ENCODE measurements at places on chromosomes 4 and X.
A peak's percentile ranks its signal among the peaks of the same experiment; 100 is the strongest.

DNA sequence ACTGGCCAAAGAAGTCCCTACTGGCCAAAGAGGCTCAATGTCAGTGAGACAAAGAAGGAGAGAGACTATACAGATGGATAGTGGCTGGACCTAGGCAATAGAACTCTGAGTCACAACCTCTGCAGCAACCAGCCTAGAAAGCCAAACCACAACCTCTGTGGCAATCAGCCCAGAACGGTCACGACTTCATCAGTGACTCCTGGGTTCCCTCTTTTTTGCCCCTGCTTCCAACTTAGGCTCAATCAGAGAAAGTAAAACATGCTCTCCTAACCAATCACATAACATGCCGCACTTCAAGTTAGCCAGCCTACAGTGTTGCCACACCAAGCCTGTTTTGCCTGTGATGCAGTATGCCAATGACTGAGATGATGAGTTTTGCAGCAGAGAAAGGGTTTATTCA is 203.4 kb downstream of the ANAPC10 start:
- no peak for DNase-seq

DNA sequence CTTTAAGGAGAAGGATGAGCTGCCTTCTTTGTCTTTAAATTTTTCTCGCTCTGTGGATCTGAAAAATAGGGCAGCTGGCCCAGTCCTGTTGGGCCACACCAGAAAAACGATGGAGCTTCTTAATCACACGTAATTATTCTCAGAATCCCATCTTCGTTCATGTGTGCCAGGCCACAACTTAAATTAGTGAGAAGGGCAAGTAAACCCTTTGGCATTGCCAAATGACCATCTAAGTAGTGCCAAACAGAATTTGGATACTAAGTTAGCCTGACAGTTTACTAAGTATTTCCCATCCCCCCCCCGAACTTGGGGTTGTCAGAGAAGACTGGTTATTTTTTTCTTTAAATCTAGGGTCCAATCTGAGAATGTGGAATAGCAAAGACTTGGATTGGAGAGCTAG is 62.0 kb downstream of the CASP3 start:
- DNase-seq = no peak

DNA sequence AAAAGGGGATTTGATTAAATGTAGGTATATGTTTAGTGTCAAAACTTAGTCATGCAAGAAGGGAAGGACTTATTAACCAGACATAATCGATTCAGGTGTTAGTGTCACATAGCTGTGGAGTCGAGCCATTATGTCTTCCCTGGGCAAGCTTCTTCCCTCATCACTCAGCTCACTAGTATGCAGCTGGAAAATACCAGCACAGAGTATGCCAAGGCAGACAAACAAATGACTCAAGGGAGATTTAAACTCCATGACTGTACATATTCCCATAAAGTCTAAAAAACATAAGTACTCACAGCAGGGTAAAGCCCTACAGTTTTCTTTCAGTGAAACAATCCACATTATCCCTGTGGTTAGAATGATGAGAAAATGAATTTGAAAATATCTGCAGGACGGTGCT is 304.5 kb downstream of the CBLL2 start:
- no peak for DNase-seq

DNA sequence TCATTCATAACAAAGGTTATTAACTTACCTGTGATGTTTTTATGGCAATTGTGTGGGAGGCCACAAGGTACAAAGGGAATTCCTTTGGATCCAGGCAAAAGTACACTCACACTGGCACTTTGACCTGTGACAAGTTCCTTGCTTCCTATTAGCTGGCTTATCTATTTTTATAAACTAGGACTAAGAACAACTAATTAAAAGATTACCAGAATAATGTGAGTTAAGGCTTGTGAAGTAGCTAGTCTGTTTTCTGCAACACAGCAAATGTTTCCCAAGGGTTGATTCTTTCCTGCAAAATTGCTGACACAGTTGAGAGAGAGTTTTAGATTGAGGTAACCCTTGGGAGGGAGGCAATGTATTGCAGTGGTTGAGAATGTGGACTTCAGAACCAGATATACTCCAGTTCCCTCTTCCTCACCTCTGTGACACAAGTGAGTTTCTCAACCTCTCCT is 107.9 kb downstream of the CPEB2 start:
- no peak for DNase-seq

- DNase-seq = no peak
Observed at GRCh38 chr4:26273616-26273980, 47.2 kb upstream of the RBPJ start.

DNA sequence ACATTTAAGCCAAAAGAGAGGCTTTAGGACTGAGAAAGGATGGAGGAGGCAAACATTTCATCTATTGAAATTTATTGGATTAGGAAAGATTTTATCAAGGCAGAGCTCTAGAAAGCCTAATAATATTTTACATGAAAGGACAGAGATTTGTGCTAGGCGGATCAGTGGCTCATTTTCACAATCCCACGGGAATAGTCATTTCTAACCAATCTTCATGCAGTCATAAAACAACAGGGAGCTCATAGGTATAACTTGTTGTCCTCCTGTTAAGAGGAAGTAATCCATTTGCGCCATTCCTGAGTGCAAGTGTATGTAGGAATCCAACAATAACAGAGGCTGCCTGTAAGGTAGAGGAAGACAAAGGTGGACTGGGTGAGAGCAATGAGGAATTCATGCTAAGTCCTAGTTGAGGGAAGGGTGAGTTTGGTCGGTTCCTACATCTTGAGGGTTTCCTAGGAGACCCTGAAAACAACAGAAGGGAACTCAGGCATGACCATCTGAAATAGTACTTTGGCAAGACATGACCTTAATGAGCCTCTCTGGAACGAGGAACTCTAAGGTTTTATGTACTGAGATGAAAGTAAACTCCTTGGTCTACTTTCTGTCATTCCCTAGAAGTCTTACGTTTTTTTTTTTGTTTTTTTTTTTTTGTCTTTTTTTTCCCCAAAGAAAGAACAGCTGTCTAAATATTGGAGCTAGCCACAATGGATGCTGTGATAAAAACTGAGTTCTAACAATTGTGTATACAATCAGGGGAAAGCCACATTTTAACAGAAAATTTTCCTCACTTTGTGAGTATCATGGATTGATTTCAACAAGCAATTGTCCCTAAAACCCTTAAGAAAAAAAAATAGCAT is 89.7 kb downstream of the GEMIN8 start:
- no peak for DNase-seq

DNA sequence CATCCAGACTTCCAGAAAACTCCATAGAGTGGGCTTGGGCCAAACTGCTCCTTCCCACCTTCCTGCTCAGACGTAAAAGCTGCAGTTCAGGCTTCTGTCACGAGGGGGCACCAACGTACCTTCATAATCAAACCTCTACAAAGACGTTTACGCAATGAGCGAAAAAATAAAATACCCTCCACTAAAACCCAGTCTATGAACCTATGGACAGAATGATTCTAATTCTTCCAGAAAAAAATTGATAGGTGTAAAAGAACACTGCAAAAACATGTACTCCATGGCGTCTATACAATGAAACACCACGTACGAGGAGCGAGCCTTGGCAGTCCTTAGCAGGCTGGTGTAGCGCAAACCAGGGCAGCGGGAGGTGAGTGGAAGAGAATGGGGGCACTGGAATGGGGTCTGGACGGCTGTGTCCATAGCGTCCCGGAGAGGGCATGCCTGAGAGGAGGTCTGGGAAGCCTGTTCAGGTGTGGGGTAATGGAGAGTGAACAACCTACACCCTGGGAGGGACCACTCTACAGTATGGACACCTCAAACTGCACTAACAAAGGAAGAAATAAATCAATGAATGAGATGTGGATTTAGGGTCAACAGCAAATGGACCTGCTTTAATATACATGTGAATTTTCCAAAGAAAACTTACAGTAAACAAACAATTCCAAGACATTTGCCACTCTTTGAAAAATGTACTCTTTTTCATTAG is 14.4 kb upstream of the RAB40A start:
- DNase-seq = peak; percentile 40

GRCh38 chr4:186554539-186554913 is 841 bp downstream of the MTNR1A start:
- no peak for DNase-seq

DNA sequence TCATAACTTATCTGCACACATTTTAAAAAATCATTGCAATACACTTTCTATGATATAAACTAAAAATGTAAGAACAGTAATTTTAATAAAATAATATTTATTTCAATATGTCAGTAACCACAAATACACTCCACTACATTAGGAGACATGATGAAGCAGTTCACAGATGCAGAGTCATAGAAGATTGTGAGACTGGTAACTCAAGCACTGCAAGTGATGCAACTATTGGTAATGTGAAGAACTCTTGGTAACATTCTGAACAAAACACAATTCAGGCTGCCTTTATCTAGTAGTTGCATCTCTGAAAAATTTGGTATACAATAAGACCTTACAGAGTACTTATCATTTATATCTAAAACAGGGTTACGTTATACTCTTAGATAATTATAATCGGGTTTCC is 52.6 kb upstream of the LRAT start:
- no peak for DNase-seq

DNA sequence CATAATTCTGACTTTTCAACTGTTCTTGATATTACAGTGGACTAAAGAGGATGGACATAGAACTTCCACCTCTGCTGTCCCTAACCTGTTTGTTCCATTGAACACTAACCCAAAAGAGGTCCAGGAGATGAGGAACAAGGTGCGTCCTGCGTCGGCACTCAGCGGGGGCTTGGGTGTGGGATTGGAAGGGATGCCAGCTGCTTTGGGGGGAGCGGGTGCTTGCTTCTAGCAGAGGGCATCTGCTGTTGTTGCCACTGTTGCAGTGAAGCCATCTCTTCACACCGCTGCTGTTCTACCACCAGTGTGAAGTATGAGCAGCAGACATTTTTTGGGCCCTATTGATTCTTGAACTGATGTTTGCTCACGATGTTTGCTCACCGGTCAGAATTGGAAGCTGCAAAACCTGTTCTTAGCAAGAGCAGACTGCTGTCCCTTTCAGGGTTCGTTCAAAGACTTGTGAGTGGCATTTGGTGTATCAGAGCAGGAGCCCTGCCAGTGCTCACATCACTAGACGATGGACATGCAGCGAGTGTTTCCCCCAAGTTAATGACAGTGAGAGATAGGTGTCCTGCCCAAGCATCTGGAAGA is 55.4 kb downstream of the NOP14 start:
- no peak for DNase-seq
